ENCODE measurements at places on chromosomes 11 and 22. TPM values are rescaled to one million over a fixed set of nuclear protein-coding genes. Genes with fewer than 3 reads are reported as not detected.

Gene MAJIN
- polyA plus RNA-seq: 0.48 TPM

Gene NF2
- 20.8 TPM for polyA plus RNA-seq

Gene OR5T3
- not detected for polyA plus RNA-seq

Gene APOBEC3F
- 40.4 TPM for polyA plus RNA-seq

Gene PAFAH1B2
- 21.7 TPM for polyA plus RNA-seq

Gene INS
- not detected for polyA plus RNA-seq

Gene SHISA8
- 0.51 TPM for polyA plus RNA-seq

Gene TMEM123
- 429 TPM for polyA plus RNA-seq

DNA sequence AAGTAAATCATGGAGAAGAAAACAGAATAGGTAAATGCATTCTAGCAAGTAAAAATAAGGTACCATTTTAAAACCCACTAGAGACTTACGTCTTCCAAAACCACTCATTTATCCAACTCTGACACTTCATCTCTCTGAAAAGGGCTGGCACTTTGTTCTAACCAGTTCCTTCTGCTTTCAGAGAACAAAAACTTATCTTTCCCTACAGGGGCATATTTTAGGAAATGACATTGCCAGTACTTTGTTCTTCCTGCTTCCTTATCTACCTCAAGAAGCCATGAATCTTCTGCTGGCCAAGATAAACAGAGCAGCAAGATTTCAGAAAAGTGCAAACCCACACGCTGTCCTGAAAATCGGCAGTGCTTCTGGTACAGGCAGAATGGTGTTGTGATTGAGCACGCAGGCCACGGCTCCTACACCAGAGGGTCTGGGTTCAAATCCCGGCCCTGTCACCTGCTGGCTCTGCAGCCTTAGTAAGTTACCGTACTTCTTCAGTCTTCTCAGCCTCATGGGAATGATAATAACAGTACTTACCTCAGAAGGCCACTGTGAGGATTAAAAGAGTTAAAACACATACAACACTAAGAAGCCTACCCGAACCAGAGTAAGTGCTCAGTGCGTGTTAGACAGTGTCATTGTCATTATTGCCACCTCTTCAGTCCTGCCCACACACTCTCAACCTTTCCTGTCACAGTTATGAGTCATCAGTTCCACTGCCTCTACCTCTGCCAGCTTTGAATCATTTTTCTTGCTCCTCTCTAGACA, 11.0 kb downstream of the MPZL3 start:
- no peak for DNase-seq

DNA sequence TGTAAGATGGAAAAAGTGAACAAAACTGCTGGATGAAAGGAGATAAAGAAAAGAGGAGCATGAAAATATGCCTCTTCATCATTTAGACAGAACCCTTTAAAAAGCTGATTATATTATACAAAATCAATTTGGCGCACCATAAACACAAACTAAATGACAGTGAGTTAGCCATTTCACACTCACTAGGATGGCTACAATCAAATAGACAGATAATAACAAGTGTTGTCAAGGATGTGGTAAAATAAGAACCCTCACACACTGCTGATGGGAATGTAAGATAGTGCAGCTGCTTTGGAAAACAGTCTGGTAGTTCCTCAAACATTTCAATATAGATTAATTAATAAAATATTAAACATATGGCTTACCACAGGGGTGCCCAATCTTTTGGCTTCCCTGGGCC, 99.7 kb downstream of the CWF19L2 start:
- no peak for DNase-seq

DNA sequence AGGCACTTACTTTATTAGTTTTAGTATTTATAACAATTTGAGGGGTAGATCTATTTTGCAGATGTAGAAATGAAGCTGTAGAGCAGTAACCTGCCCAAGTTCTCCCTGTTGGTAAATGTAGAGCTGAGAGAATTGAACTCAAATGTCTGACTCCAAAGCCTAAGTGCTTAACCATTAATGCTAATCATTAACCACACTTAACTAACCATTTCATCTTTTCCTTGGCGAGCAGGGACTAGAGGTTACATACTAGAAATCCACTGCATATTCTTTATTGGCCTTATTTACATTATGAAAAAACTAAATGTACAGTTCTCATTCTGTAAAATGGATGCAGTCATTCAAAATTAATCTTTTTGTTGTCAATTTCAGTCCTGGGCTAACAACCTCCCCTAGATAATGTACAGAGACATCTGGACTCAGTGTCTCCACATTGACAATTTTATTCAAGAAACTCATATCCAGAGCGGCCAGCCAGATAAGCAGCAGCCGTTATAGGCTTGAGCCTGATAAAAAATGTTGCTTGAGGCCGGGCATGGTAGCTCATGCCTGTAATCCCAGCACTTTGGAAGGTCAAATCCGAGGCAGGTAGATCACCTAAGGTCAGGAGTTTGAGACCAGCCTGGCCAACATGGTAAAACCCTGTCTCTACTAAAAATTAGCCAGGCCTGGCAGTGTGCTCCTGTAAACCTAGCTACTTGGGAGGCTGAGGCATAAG, 76.7 kb upstream of the PICALM start:
- no peak for DNase-seq

- no peak for DNase-seq
Observed at GRCh38 chr11:34004236-34004635, 47.3 kb upstream of the CAPRIN1 start.

GRCh38 chr22:18056161-18056666, 21.6 kb upstream of the PEX26 start:
- DNase-seq: no peak

DNA sequence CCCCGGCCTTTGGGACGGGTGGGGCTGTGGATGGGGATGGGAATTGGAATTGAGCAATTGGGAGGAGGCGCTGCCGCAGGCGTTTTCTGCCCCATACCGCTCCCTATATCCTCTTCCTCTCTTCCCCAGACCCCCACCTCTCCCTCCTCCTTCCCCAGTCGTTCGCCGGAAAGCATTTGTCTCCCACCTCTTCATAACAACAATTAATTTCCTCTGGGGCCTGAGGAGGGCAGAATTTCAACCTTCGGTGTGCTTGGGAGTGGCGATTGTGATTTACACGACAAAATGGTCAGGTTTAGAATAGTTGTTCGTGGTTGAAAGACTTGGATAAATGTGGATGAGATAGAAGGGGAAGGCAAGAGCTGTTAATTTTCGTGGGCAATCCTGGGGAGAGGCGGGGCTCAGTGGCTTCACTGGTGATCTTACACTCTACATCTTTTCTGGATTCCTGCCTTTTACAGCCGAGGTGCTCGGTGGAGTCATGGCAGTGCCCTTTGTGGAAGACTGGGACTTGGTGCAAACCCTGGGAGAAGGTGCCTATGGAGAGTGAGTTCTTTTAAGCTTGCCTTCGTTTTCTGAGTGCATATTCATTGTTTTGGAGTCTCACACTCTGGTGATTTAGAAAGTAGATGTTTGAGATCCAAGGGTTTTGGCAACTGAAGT, 1.5 kb downstream of the CHEK1 start:
- peak; percentile 28 for DNase-seq

- DNase-seq: peak; percentile 68
Observed at GRCh38 chr11:72584293-72584938, 89.8 kb downstream of the PDE2A start.

DNA sequence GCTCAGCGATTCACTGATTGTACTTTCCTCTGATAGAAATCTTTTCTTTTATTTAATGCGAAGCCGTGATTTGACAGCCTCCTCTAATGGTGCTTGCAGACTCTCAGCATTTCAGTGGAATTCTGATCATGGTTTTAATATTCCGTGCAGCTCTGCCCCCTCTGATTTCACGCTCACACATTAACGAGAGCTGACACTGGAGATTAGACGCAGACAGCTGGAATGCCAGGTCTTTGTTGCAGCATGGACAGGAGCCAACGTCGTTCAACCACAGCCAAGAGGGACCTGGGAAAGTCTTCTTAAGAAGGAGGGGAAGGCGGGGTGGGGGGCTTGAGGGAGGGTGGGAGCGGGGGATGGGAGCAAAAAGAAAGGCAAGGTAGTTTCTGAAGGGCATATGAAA, 186.4 kb downstream of the BLID start:
- no peak for DNase-seq

- DNase-seq: no peak
Observed at GRCh38 chr11:66891851-66892660, 35.2 kb downstream of the LRFN4 start.

- DNase-seq: no peak
Observed at GRCh38 chr11:131773626-131774025, 403.2 kb downstream of the NTM start.

- DNase-seq: no peak
Observed at GRCh38 chr11:122711831-122712381, 56.4 kb downstream of the UBASH3B start.

DNA sequence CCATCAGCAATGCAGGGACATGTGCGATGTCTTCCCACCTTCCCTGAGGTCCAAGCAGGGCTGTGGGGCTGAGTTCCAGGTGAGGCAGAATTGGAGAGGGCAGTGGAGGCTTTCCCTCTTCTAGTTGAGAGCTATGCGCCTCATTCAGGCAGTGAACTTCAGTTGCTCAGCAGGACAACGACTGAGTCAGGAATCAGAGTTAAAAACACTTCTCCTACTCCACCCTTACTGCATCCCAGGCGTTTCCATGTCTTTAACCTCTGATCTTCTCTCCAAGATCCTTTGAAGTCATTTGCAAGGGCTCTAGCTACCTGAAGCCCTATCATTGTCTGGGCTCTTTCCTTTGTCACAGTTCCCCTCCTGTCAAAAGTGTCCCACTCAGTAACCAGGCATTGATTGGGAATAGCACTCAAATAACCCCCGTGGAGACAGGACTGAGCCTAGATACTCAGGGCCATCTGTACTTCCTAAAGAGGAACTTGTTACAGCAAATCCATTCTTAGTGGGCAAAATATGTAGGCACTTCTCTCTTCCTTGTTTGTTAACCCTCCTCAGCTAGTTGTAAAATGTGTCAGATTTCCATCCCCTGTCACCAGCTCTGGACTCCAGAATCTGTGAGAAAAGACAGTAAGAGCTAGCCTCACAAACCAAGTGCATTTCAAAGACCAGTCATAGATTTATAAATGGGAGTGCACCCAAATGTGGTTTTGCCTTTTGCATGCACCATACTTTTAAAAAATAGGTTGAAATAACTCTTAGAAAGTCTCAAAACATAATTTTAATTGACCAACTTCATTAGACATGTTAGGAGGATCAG, 72.5 kb upstream of the MYO18B start:
- DNase-seq: no peak

GRCh38 chr11:79156031-79156430, 284.8 kb downstream of the TENM4 start:
- no peak for DNase-seq

DNA sequence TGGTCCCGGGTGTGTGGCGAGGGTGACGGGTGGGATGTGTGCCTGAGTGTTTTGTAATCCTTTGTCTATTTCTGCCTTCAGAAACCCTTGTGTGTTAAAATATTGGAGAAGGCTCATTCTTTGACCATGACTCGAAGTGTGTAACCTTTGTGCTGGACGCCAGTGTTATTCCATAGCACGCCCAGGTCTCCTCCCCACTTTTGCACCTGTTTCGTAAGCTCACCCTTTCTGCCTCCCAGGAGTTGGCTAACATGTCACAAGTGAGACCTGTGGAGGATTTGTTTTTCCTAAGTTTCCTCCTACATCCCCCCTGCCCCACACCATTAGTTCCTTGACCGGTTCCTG, 382 bp downstream of the C11orf54 start:
- no peak for DNase-seq

GRCh38 chr11:1831338-1832210, 3.2 kb upstream of the SYT8 start:
- DNase-seq: no peak

DNA sequence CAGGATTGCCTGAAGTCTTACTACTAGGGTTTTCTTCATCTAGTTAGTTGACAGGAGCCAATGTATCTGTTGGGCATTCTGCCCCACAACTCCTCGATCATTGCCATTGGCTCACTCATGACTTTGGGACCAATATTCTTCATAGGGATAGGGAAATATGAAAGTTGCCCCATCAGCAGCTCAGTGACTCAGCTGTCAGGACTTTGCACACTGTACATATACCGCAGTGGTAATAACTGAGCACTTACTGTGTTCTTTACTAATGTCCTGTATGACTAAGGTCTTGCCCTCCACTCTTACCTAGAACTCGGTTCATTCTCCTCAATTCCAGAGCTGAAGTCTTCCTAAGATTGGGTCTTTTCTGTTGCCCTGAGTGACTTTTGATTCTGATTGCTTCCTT, 46.8 kb upstream of the PGR start:
- no peak for DNase-seq

- no peak for DNase-seq
Observed at GRCh38 chr11:75265851-75266531, 25.4 kb downstream of the TPBGL start.

- DNase-seq: no peak
Observed at GRCh38 chr11:110182886-110183285, 89.7 kb downstream of the ZC3H12C start.

DNA sequence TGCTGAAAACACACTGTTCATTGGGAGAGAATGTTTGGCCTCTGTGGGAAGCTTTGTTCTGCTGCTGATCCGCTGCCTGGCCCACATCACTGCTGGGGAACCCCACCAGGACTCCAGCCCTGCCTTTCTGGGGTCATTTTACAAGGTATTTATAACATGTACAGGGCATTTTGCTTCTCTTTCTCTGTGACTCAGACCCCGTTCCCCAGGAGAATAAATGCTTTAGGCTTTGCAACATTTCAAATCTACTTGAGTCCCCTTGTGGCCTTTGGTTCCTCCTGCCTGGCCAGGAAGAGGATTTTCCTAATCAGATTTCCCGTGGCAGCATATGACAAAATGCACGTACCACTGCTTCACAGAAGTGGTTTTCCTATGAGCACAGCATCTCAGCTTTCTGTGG, 43.0 kb downstream of the BTG4 start:
- no peak for DNase-seq

- DNase-seq: no peak
Observed at GRCh38 chr22:20674998-20675397, 98.9 kb upstream of the SERPIND1 start.

DNA sequence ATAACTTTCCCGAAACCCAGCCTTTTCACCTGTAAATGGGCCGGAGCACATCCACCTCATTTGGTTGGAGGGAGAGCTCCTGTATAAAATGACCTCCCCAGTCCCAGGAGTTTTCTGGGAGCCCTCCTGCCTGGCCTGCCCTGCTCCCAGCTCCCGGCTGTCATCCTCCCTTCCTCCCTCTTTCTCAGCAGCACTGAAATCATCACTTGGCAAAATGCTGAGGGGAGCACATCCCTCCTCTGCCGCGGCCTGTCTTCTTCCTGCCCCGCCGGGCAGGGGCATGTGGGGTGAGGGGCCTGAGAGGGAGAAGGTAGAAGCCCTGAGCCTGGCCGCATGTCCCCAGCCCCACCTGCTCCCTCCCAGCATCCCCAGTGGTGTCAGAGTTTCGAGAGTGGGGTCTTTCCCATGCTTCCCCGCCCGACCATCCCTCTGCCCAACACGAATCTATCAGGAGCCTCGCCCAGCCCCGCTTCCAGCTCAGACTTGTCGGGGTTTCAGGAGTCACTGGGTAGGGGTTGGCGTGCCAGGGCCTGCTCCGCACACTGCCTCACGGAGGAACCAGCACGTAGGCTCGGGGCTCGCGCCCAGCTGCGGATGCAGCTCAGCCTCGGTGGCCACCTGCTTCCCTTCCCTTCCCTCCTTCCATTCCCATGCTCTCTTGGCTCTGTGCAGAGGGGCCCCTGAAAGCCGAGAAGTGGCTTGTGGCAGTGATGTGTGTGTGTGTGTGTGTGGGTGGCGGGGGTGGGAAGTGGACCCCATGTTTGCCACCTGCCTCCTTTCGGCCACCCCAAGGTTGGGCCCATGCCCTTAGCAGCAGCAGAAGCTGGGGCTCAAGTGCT, 37.1 kb downstream of the NECTIN1 start:
- DNase-seq: no peak

Measured in naive B cell (primary cell).